Right lobe of liver (tissue), 6 donors: ENCODE measurements at places on chromosomes 6 and 20.
A peak's percentile ranks its signal among the peaks of the same experiment; 100 is the strongest.

DNA sequence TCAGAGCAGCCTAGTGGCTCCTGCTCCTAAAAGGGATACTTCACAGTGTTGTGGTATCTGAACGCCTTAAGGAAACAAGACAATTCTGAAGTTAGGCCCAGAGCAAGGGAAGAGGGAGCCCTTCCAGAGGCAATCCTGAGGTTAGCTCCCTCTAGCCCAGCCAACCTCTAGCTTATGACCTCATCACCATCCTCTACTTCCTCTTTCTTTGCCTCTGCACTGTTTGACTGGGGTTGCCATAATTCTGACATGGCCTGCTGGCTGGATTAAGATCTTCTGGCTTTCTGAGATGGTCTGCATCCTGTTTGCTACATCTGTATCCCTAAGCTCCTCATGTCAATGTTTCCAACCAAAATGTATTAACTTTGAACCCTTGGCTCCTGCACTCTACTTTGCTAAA is 23.3 kb upstream of the BMP2 start:
- DNase-seq: no peak

DNA sequence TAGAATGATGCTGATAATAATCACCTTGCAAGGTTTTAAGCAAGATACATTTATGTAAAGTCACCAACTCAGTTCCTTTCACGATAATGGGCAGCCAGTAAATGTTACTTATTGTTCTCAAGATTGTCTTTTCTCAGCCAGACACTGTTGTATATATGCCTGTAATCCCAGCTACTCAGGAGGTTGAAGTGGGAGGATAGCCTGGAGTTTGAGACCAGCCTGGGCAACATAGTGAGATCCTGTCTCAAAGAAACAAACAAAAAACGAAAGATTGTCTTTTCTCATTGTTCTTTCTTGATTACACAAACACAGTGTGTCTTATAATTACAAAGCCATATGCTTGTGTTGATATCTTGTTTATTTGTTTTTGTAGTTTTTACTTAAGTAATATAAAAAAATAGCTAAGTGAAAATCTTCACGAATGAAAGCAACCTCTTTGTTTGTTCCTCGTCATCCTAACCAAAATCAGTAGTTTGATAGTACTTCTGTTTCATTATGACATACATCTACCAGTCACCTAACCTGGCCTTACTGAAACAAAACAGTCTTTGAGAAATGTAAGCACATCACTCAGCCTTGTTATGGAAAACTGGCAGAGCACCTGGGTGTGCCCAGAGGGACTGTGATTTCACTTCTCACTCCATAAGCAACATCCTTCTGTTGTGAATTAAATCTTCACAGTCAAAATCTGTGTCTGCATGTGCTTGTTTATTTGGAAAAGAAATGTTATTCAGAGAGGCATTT is 436.2 kb upstream of the SOX4 start:
- no peak for DNase-seq

DNA sequence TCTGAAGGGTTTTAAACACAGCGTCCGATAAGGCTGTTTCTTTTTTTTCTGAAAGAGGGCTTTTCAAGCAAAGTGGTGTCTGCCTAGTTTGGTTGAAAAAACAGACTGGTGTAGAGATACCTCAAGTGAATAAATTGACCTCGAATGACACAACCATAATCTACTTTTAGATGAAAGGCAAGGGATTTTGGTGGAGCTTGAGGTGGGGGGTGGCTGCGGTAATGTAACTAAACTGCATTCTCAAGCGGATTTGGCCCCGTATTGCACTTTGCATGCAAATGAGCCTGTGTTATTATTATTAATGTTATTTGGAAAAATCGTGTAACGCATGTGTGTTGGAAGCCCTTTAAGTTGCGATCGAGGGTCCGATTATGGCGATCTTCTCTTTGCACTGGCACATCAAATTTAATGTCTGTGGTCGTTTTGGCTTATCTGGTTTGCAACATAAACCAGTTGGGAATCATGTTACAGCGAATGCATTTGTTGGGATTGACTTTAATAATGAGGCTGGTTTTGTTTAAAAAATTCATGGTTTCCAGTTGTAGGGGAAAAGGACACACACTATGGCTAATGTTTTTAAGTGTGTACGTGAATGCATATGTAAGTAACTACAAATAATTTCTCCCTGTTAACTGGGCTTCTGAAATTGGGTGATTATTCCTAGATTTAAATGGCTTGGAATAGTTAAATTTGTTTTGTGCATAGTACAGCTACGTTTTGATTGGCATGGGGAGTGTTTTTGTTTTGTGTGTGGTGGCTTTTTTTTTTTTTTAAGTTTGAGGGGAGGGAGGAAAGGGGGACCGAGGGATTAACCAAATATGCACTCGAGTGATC is 1.0 kb downstream of the JARID2 start:
- no peak for DNase-seq

DNA sequence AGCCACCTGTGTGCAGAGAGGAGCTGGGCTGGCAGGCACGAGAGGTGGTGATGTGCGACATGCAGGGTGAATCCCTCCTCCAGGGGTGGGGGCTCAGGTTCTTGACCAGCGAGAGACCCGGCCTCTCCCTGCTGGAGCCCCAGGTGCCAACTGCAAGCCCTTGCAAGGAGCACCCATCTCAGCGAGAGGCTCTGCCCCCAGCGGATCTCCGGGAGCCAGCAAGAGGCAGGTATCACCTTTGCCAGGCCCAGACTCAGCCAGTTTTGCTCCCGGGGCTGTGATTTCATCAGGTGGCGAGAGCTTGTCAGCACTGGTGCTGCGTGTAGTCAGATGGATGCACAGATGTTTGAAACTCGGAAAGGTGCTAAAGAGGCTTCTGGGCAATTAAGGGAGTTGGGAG is 87.7 kb downstream of the TFAP2C start:
- DNase-seq: no peak

GRCh38 chr6:13711733-13712598 is at the start of gene RANBP9:
Gene RANBP9, minus strand, starts transcription at chr6:13711835. Its CDS starts 330 bp downstream, at chr6:13711505.
- peak; percentile 92 for DNase-seq

- DNase-seq: no peak
These were observed 20.4 kb upstream of the BMP6 start for GRCh38 chr6:7705483-7705882.

- DNase-seq: no peak
These were observed 3.7 kb downstream of the SGK1 start for GRCh38 chr6:134314006-134314821.

DNA sequence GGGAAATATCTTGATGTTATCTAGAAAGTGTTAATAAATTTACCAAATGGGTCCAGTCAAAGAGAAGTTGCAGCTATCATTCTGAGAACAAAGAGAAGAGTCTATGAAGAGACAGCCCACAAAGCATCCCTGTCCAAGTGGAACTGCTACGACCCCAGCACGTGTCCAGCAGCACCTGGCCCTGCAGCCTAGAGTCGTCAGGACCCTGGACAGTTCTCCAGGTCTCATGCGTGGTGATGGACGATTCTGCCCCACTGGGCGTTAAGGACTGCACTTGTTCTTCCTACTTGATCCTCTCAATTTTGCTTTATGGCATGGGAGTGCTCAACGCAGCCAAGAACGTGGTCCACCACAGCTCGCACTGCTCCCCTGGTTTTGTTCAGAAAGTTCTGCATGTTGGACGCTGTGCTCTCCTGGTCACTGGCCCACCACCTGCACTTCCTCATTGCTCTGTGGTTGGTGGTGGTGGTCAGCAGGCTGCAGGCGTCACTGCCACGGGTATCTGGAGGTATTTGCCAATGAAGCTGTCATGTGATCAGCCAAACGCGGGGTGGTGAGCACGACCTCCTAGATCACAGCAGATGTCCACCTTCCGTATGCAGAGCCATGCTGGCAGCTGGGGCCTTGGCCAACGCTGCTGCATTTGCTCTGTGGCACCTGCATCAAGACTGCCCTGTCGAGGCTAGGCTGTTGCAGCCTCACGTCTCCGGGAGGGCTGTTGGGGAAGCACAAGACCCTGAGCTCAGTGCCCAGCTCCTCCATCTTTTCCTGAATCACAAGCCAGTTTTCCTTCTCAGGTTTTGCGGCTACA is 356.4 kb downstream of the CDH4 start:
- no peak for DNase-seq

DNA sequence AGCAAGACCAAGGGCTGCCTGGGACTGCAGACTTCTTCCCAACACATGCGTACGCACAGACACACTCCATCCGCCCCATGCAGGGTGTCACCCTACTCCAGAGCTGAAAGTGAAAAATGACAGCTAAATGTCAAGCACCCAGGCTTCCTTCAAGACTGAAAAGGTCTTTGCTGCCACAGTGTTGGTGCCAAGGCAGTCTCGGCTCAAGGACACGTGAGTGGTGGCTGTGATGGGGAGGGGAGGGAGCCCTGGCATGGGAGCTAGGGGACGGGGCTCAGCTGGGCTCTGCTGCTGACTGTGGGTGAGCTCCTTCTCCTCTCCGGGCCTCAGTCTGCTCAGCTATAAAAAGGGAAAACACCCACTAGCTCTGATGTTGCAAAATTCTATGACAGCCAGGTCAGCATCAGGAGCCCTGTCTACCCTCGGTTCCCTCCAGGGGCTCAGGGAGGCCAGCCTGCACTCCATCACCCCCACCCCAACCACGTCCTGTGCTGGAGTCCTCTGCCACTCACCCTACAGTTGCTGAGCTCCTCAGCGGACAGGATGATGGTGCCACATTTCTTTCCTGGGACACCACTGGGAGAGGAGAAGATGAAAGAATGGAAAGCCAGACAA is 47.6 kb downstream of the CPNE5 start:
- DNase-seq: no peak

DNA sequence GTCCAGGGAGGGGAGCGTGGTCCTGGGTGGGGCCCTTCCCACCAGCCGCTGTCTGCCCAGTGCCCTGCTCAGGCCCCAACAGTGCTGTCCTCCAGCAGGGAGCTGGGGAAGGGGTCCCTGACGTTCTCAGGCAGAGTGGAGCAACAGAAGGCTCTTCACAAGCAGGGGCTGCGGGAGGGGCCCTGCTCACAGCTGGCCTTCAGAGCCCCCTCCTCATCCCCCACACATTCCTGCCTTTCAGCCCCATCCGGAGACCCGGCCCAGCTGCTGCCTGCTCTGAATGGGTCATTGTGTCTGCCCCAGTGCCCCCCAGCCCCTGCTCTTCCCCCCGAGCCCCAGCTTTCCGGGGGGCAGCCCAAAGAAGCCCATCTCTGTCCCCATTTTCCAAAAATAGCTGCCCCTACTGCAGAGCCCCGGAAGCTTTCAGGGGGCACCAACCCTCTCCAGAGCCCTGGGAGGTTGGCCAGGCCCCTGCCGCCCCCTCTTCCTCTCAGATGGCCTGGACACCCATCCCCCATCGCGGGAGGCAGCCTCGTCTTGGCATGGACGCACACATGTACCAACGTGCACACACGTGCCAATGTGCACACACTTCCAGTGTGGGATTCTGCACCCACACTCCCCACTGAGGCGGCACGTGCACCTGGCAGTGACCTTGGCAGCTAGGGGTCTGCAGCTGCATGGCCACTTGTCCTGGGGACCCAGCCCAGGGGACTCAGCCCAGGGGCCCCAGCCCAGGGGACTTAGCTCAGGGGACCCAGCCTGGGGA is 3.7 kb downstream of the COL20A1 start:
- no peak for DNase-seq

GRCh38 chr6:129759796-129760605 is 50.0 kb upstream of the ARHGAP18 start:
- DNase-seq: no peak

- DNase-seq: no peak
These were observed 25.8 kb downstream of the LY86 start for GRCh38 chr6:6614096-6614982.

GRCh38 chr6:8845690-8846089 is 410.3 kb upstream of the SLC35B3 start:
- no peak for DNase-seq

- no peak for DNase-seq
These were observed 21.5 kb upstream of the AAR2 start for GRCh38 chr20:36214684-36215256.

DNA sequence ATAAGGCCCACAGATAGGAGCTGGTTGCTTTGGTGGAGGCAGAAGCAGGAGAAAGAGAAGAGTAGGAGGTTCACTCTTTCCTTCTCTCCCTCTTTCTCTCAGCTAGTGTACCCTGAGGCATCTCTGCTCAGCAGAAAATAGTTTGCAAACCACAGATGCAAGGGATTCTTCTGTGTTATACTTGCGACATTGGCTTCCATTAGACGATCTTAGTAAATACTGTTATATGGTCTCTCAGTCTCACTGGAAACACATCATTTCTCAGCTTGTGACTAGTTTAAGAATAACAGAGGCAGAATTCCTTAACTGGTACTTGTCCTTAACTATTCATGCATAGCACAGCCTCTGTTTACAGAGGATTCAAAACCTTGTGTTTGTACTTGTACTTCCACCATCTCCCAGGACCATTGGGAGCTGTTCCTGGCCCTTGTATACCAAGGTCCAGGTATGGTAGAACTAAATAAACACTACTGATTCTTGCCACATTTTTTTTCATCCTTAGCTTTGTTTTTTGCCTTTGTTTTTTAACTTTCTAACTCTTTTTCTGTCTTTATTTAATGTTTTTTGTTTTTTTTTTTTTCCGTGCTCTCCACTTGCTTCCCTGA is 218.2 kb downstream of the OTOR start:
- DNase-seq: no peak

- DNase-seq: no peak
These were observed 21.6 kb downstream of the EYA4 start for GRCh38 chr6:133262804-133263203.
